ENCODE measurements at places on chromosomes 6 and 20.

DNA sequence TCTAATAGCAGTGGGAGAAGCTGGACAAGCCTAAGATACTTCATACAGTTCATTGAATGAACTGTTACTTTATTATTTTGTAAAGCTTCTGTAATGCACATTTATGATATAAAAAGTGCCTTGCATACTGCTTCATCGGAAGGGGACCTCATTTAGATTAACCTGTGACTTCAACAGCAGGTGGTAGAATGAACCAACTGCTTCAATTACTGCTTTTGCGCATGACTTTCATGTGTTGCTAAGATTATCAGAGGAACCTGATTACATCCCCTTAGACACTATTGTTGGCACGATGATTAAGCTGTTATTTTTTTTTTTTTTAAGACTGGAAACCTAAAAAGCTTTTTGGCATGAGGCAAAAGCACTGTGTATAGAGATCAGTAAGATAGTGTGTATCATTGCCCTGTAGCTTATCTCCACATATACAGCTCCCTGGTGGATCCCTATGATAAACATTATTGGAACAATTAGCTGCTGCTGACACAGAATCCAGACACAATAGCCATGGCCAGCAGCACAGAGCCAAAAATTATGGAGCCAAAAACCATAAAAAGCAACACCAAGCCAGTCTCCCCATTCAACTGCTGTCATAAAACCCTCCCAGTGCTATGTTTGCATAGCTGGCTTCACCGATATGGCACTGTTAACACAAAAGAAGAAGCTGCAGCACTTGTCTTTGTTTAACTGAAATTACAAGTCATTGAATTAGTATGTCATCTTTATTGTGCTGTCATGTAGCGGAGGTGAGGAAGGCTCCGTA is 731.6 kb upstream of the MMS22L start:
- DNase-seq = no peak

GRCh38 chr6:41677124-41677921 is 39.1 kb downstream of the MDFI start:
- no peak for DNase-seq

- DNase-seq = no peak
Measured at GRCh38 chr6:136767570-136768309, 24.5 kb downstream of the MAP3K5 start.

GRCh38 chr6:41763470-41763869 is 16.2 kb downstream of the FRS3 start:
- DNase-seq = no peak

- no peak for DNase-seq
Measured at GRCh38 chr6:72856801-72857200, 234.9 kb downstream of the KCNQ5 start.

GRCh38 chr6:133871131-133871530 is 17.8 kb upstream of the TCF21 start:
- no peak for DNase-seq

DNA sequence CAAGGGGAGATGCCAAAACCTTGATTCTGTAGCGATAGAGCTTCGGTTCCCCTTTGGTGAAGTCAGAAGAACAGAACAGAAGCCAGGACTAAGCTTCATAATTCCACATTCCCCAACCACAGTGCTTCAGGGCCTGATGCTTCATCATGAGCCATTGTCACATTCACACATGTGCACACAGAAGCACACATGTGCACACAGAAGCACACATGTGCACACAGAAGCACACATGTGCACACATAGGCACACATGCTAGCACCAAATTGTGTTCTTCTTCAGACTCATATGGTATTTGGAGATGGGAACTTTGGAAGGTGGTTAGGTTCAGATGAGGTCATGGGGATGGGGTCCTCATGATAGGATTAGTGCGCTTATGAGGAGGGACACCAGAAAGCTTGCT is 183.2 kb downstream of the SYNE1 start:
- no peak for DNase-seq

- DNase-seq = no peak
Measured at GRCh38 chr6:29864037-29864810, 36.6 kb downstream of the HLA-G start.

DNA sequence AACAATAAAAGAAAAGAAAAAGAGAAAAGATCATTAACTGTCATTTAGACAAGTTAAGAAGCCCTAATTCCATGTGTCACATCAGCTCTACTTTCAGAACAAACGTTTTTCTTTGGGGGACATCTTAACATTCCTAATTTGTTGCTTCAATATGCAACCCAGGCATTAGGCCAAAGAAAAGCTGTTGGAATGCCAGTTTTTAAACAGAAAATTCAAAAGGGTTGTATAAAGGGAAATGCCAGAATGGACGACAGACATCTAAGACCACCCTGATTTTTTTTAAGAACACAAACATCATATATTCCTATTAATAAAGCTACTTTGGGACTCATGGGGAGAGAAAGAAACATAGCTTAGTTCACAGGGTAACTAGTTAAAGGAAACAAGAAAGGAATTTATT is 315.0 kb downstream of the GMDS start:
- DNase-seq = no peak

GRCh38 chr6:91895599-91896285 is 1308.9 kb upstream of the MAP3K7 start:
- no peak for DNase-seq

DNA sequence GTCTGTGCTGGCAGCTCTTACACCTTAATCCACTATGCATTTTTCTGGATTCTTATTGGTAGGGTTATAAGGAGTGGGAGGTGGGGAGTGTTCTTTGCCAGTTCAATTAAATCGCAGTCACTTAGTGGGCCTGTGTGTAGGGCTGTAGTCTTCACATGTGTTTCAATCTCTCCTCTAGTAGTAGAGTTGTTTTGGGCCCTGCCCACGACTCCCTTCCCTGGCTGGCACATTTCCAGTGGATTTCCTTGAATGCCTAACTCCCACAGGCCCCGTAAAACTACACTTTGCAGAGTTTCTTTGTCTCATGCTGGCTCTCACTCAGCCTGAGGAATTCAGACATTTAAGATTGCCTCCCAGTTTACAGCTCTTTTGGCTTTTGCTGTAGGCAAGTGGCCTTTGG is 414.0 kb upstream of the OPRM1 start:
- DNase-seq = no peak

- no peak for DNase-seq
Measured at GRCh38 chr6:80143419-80143937, 37.0 kb downstream of the BCKDHB start.

DNA sequence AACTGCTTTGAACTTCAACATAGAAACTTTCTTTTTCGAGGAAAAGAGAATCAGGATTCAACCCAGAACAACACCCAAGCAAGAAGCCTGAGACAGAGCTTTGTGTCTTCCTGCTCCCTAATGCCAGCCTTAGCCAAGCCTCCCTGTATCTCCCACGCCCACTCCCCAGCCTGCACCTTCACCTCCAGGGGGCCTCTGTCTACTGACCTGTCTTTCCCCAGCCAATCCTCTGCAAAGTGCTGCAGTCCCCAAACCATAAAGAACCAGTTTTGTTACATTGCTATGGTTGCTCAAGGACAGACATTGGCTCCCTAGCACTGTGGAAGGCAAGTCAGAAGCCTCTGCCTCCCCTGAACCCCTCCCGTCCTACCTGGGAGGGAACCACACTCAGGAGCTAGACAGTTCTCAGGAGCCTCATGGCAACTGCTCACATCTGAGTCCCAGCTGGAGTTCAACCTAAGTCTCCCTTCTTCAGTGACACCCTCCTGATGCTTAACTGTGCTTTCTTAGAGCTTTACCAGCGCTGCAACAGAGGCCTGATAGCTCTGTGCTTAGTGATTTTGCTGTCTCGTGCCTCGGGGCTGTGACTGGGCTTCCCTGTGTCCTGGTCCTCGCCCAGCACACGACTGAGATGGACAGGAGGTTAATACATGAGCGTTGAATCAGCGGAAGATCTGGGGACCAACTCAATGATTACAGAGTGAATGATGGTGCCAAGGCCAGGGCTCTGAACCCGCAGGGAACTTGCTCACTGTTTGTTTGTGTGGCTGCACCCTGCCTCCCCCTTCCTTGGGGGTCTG is 101.5 kb upstream of the DUSP22 start:
- no peak for DNase-seq

- no peak for DNase-seq
Measured at GRCh38 chr6:27608916-27609883, 136.3 kb upstream of the ZNF184 start.

GRCh38 chr6:100370265-100370664 is 94.5 kb downstream of the SIM1 start:
- DNase-seq = no peak

GRCh38 chr20:44566018-44566417 is 16.4 kb upstream of the PKIG start:
- DNase-seq = no peak

DNA sequence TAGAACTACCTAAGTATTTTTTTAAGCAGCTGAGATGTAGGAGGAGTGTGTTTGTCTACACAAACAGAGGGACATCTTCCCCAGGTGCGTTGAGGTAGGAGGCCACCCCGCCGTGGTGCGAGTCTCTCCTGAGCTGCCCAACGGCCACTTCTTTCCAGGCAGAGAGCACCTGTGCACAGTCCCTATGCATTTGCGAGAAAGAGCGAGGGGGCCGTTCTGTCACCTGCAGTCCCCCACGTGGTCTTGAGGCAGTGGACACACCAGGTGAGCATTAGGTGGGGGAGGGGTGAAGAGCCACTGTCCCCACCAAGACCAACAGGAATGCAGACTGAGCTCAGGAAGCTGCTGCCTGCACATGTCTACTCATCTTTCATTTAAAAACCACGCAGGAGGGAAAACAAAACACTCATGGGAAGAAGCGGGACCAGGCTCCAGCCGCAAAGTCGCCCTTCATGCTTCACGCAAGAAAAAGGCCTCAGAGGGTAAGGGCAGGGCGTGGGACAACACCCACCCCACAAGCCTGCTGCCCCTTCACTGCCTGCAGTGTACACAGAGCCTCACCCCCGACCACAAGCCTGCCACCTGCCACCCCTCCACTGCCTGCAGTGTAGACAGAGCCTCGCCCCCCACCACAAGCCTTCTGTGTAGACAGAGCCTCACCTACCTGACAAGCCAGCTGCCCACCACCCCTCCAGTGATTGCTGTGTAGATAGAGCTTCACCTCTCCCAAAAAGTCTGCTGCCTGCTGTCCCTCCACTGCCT is 142.0 kb downstream of the DLL1 start:
- DNase-seq = no peak

GRCh38 chr20:2402271-2402980 is 21.7 kb downstream of the TGM6 start:
- DNase-seq = peak; percentile 52

DNA sequence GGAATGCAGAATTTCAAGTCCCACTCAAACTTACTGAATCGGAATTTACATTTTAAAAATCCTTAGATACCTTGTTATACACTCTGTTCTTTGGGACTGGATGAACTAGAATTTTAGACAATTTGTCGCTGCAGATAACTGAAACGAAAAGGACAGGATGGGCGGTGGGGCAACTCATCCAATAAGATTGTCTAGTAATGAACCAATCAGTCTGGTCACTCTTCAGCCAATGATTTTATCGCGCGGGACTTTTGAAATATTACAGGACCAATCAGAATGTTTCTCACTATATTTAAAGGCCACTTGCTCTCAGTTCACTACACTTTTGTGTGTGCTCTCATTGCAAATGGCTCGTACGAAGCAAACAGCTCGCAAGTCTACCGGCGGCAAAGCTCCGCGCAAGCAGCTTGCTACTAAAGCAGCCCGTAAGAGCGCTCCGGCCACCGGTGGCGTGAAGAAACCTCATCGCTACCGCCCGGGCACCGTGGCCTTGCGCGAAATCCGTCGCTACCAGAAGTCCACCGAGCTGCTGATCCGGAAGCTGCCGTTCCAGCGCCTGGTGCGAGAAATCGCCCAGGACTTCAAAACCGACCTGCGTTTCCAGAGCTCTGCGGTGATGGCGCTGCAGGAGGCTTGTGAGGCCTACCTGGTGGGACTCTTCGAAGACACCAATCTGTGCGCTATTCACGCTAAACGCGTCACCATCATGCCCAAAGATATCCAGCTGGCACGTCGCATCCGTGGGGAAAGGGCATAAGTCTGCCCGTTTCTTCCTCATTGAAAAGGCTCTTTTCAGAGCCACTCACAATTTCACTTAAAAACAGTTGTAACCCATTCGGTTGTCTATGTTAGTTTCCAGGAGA is 41.9 kb upstream of the HFE start:
- no peak for DNase-seq

GRCh38 chr20:15716256-15716655 is 857.0 kb downstream of the KIF16B start:
- no peak for DNase-seq

DNA sequence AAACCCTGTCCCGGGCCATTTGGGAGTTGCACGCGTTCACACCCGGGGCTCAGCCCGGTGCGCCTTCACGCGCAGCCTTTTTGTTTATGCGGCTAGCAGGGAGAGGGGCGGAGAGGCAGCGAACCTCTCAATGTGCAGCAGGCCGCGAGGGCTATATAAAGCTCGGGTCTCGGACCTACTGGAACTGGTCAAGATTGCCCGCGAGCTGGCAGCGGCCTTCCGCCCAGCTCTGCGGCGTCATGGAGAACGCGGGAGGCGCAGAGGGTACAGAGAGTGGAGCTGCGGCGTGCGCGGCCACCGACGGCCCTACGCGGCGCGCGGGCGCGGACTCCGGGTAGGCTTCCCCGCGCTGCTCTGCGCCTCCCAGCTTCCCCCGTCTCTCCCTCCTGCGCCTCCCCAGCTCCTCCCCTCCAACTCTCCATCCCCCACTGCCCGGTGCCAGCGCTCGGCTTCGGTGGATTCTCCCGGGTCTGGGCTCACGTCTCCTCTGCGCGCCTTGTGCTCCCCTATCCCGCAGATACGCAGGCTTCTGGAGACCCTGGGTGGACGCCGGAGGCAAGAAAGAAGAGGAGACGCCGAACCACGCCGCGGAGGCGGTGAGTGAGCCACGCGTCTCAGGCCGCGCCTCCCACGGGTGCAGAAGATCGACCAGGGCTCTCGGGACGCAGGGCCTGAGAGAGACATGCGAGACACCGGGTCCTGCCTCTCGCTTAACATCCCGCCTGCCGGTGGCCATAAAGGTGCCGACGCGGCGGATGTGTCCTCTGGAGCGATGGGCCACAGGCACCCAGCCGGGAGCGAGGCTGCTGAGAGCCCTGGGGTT is at the start of gene RIPPLY2:
RIPPLY2 (plus strand) TSS at position 183 of the 823 bp plus-strand sequence; CDS start at position 240, 57 bp downstream.
- no peak for DNase-seq

GRCh38 chr20:29408034-29408695 is 1849.3 kb upstream of the DEFB115 start:
- DNase-seq = no peak

- no peak for DNase-seq
Measured at GRCh38 chr6:150201285-150201684, 58.4 kb downstream of the PPP1R14C start.

DNA sequence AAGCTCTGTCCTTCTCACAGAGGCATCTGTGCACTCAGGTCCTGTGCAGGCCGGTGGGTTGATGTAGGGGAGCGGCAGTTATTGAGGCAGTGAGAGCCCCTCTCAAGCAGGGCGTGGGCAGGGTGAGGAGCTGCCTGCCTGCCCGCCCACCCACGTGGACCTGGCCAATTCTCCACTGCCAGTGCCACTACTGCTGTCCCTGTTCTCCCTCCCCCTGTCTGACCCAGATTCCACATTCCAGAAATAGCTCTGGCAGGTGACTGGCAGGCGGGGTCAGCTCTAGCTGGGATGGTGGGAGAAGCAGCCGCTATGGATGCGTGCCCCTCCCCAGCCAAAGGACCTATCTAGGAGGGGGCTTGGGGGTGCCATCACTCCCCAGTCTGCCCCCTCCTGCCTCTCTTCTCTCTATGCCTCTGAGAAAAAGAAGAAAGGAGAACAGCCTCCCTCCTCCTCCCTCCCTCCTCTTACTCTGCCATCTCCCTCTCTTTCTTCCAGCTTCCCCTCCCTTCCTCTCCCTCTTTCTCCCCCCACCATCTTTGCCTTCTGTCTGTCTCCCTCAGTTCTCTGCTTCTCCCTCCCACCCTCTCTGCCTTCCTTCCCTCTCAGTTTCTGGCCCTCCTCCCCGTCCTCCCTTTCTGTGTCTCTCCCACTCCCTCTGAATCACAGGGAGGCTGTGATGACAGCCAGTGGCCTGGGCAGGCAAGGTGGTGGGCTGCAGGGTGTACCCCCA is 86.5 kb upstream of the MYL9 start:
- DNase-seq = no peak

All from keratinocyte (primary cell).